ENCODE measurements at places on chromosomes 7 and 10.

DNA sequence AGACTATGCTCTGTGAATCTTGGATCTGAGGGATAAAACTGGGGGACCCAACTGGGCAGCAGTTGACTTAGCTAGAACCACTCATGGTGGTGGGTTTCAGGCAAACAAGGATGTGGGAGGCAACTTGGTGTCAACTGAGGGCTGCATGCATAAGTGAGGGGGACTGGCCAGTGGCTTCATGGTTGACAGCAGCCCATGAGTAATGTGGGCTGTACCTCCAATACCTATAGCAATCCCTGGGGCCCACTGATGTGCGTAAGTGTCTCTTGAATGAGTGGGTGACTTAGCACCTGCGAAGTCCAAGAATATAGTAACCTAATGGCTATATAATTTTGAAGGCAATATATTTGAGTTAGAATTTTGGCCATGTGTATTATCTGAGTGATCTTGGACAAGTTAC, 13.7 kb upstream of the MAP3K8 start:
- DNase-seq = no peak

DNA sequence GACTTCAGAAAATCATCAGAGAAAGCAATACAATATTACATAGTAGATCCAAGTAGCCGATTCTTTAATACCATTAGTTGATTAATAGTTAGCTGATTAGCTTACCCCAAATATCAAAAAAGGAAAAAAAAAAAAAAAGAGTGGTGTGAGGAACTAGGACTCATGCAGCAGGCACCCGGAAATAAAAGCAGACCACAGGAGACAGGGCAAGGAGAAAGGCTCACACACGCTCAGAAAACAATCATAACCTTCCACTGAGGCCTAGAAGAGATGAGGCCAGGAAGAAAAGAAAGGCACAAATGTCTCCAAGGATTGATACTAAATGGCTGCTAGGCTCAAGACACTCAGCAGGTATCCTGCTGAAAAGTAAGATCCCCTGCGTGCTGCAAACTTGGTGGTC, 25.9 kb downstream of the TRDMT1 start:
- DNase-seq = no peak

GRCh38 chr10:21516242-21517131, 9.0 kb downstream of the SKIDA1 start:
- peak; percentile 81 for DNase-seq

GRCh38 chr10:25758041-25758457, 176.0 kb upstream of the MYO3A start:
- peak; percentile 21 for DNase-seq

GRCh38 chr7:130400120-130400572, 19.9 kb downstream of the CPA1 start:
- DNase-seq = no peak

DNA sequence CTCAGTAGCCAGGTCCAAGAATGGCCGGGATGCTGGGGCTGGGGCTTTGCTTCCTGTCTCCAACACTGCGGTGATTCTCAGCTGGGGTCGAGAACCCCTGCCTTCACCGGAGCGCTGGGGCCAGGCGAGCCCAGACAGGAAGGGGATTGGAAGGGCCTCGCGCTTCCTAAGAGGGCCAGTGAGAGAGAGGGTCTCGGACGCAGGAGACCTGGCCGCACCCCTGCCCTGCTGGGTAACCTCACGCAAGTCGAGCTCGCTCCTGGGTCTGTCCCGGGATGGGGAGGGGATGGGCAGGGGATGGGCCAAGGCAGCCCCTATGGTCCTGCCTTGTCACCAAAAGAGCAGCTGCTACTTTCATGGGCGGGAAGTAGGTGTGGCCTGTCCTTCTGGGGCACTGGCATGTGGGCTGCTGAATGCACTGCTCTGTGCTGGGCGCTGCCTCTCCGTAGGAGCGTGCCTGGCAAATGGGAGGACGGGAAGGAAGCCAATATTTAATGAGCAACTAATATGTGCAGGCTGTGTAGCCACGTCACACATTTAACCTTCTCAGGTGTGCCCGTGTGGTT, 20.0 kb downstream of the KCNK18 start:
- DNase-seq = peak; percentile 44

DNA sequence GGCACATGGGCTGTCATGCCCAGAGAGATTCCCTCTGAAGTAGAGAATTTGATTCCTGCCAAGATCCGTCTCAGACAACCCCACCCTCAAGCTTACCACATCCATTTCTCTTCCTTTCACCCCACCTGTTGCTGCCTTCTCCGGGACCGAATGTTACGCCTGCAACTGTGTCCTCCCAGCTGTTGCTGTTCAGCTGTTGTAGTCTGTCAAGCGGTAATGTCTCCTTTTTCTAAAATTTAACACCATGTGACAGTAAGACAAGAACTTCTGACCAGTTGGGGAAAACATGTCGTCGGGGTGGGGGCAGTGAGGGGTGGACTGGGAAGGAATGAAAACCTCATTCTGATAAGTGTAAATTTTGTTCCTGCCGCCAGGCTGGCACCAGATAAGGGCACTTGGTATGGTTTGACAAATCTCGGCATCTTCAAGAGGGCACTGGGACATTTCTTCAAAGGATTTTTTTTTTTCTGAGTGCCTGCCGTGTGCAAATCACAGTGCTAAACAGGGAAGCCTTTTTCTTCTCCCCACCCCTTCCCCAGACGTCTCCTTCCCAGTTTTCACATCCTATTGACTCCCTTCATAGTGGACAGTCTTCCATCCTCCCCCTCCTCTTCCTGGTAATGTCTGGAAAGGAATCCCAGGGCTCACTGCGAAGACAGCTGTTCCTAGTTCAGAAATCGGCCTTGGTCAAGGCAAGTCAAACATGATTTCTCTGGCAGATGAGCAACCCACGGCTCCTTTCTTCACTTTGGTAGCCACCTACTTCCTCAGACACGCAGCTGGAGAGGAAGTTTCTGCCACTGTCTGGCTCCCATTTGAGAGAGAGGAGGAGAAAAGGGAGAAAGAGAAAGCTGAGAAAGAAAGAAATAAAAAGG, 5.0 kb upstream of the CELF2 start:
- DNase-seq = peak; percentile 81

GRCh38 chr7:156919132-156919713, 26.2 kb upstream of the LMBR1 start:
- no peak for DNase-seq

DNA sequence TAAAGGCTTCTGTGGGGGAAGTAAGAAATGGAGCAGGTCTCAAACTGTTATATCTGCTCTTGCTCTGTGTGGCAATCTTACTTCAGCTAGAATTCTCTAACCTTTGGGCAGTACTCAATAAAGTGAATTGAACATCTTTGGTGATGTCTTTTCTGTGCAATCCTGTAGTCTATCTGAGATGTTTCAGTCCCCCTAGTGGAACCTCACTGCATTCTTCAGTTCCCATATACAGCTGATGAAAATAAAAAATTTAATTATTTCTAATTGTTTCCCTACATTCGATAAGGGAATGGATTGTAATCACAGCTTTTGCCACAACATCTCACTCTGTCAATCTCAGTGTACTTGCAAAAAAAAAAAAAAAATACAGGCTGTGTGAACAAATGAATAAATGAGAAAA, 522.6 kb downstream of the DNAJB9 start:
- no peak for DNase-seq

DNA sequence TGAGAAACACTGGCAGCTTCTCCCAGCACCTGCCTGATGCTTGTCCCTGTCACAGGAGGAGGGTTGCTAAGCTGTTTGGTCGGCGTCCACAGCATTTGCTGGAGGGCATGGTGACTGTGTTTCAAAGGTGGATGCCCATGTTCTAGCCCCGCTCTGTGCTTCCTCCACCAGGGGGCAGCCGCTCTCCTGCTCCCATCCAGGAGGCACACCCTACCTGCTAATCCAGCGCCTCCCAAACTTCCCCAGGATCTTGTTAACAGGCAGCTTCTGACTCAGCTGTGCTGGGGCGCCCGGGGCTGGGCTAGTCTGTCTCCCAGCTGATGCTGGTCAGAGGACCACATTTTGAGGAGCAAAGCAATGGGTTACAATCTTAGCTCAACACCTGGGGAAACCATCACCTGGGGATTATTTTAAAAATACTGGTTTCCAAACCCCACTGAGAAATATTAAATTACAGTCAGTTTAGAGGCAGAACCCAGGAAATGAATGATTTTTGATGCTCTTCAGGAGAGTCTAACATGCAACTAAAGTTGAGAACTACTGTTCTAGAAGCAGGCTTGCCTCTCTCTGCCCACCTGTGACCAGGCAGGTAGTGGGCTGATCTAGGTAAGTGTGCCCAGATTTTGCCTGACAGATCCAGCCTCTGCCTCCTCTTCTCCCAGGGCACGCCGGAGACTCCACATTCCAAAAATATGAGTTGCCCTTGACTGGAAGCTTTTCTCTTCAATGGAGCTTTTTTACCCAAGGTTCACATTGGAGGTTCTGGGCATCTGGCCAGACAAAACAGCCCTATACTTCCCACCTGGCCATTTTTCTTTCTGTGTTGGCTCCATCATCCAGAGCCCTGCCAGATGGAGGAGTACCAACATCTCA, 92.7 kb upstream of the GPR26 start:
- DNase-seq = no peak

- DNase-seq = no peak
Measured at GRCh38 chr7:56110611-56111010, 4.3 kb upstream of the CHCHD2 start.

- no peak for DNase-seq
Measured at GRCh38 chr10:90227217-90227656, 525.8 kb downstream of the KIF20B start.

DNA sequence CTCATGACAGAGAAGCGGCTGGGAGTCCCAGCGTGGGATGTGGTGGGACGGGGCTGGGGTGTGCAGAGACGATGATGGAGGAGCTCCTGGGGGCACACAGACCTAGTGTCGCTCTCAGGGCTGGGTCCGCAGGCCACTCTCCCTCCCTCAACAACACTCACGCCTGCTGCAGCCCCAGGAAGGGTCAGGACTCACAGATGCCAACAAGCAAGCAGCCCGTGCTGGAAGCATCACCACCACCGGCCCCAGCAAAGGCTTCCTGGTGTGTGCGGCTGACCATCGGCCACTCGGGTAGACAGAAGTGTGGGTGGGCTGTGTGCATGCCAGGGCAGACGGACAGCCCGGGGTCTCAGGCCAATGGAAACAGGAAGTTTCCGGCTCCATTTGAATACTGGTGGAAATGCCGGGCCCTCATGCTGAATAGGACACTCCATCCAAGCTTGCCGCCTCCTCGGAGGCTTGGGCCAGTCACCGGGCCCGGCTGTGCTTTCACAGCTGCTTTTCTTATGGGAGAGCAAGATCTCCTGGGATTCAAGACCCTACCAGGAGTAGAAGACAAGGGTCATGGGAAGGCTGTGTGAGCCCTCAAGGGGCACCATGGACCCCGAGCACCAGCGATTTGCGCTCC, 178.1 kb downstream of the ELFN1 start:
- no peak for DNase-seq

- no peak for DNase-seq
Measured at GRCh38 chr10:112288486-112288885, 5.3 kb downstream of the TECTB start.

GRCh38 chr7:41466760-41467384, 236.0 kb downstream of the INHBA start:
- DNase-seq = no peak

DNA sequence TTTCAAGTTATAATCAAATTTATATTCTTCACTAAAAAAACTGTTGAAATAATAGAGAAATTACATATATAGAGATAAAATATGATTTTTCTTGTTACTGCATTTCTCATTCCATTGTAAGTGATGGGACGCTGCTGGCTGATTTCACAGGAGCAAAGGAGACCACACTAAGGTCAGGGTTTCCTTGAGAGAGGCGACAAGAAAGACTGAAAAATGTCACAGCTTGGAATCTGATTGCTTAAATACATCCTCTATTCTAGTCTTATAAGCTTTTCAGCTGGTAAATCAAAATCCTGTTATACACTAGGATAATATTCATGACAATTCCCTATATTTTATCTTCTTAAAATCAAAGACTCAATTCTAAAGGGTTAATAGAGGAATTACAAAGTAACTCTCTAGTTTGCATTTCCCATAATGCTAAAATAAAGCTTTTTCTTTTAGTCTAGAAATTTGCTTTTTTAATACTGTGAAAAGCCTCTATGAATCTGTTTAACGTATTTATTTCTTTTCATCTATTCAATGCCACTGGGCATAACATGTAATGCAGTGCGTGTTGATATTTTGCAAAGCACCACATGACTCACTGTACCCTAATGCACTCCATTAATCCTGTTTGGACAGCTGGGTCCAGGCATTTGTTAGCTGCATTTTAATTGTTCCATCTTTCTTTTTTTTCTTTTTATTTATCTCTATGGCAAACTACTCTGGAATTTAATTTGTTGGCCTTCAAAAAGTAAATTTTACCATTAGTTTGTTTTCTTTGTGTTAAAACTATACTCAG, 81.7 kb downstream of the RNF32 start:
- no peak for DNase-seq

DNA sequence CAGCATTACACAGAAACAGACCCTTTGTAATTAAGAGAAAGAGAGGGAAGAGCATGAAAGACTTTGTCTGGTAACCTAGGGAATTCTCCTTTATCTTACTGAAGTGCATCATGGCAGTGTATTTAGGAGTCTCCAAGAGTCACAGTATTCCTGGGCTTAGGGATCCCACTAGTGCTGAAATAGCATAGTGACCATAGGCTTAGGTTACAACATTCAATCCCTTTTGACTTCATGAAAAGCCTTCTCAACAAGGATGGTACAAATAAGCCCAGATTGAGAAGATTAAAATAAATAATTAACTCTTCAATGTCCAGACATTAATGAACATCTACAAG, 76.5 kb downstream of the SNX13 start:
- DNase-seq = no peak

- no peak for DNase-seq
Measured at GRCh38 chr7:128060018-128060417, 28.8 kb upstream of the LRRC4 start.

DNA sequence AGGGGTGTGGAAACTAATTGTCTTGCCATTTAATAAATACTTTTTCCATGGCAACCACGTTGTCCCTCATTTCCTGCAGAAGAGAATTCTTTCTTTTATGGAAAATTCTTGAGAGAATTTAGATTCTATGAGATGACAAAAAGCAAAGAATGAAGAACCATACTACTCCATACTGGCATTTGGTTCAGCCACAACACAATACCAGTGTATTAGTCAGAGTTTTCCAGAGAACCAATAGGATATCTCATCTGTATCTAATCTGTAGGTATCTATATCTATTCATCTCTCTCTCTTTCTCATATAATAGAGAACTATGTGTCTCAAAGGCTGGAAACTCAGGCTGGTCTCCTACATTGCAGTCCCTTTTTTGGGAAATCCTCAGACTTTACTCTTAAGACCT, 44.6 kb upstream of the NAMPT start:
- DNase-seq = no peak

DNA sequence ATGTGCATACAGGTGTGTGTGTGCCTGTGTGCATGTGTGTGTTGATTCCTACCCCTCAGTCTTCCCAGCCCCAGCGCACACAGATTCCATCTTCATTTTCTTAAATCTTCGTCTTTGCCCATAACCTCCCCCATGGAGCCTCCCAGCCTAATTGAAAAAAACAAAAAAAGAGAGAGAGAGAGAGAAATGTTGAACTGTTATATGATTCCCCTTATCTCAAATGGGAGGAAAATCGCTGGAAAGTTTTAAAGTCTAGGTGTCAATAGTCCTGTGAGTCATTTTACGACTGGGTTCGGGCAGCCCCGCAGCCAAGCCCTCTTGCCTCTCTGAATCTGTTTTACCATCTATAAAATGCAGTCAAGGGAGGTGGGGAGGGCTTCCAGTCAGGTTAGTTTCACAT, 60.9 kb downstream of the SPOCK2 start:
- DNase-seq = no peak

GRCh38 chr7:73978661-73979563, 49.1 kb upstream of the ELN start:
- peak; percentile 57 for DNase-seq
